ENCODE measurements at places on chromosomes 2 and 18.

DNA sequence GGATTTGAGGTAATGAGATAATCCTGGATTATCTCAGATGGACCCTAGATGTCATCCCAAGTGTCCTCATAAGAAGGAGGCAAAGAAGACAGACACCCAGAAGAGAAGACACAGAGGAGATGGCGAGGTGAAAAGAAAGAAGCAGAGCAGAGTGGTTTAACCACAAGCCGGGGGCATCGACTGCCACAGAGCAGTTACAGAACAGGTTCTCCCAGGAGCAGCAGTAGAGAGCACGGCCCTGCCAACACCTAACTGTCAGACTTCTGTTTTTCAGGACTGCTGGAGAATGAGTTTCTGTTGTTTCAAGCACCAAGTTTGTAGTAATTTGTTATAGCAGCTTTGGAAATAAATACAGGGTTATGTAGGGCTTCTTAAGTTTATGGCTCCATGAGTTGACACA lies 437.0 kb downstream of the THSD7B start:
- no peak for DNase-seq

DNA sequence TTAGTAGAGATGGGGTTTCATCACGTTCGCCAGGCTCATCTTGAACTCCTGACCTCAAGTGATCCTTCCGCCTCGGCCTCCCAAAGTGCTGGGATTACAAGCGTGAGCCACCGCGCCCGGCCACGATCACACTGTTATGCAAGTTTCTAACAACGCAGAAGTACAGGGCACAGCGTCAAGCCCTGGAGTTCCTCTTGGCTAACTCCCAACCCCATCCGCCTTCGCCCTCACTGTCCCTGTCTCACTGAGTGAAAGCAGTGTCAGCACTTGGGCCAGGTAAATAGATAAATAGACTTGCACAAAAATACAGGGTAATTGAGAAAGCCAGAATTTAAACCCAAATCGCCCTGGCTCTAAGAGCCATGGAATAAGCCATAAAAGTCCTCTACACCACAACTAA lies 111.7 kb downstream of the ACVR1 start:
- no peak for DNase-seq

DNA sequence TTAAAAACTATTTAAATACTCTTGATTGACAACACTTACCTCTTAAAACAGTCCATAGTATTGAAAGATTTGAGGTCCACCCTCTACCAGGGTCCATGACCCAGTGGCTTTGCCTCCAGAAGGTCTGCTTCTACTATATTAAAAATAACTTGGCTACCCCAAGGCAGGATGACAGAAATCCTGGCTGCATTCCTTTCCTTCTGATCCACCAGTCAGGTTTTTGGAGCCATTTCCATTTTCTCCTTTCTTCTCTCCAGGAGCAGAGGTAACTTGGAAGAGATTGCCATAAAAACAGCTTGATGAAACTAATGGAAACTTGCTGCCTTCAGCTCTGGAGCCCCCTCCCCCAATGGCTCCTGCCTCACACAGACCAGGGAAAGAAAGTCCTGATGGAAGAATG lies 2.6 kb upstream of the FAM171B start:
- no peak for DNase-seq

DNA sequence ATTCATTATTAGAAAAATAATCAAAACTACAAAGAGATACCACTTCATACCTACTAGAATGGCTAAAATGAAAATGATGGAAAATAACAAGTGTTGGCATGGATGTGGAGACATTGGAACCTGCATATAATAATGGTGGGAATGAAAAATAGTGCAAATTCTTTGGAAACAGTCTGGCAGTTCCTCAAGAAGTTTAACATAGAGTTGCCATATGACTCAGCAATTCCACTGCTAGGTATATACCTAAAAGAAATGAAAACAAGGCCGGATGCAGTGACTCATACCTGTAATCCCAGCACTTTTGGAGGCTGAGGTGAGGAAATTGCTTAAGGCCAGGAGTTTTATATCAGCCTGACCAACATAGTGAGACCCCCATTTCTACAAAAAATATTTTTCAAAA lies 41.6 kb upstream of the ACYP2 start:
- DNase-seq: no peak

GRCh38 chr2:102313025-102313424 lies 1.7 kb downstream of the IL1RL1 start:
- DNase-seq: no peak

- no peak for DNase-seq
These were observed 24.8 kb upstream of the PTMA start for GRCh38 chr2:231683292-231684235.

DNA sequence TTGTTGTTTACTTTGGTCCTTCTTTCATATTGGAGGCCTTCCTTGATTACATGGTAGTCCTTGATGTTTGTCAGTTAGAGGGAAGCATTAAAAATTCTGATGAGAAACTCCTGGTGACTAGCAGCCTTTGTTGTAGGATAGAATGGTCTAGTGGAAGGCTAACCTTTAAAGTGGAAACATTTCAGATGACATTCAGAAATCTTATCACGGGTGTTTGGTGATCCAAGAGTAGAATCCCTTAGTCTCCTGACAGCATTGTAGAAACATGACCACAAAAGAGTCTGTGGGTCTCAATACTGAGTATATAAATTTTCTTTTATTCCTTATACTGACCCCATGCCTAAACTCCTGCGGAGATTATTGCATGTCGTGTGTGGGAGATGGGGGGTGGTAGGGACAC lies 13.4 kb downstream of the MARCHF7 start:
- no peak for DNase-seq

DNA sequence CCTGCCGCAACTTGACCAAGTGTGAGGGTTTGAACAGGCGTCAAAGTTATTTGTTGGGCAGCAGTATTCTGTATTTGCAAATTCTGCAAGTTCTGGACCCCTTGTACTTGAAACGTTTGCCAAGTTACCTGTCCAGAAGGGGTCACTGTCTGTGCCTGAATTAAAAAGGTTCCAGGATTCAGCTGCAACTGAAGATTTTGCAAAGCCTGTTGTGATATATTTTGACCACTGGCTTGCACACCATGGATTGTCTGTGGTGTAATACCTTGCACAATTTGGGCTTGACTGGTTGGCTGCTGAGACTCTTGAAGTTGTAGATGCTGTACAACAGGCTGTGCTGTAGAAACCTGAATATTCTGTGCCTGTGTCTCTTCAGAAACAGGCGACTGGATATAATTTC lies 10.2 kb downstream of the SP3 start:
- no peak for DNase-seq
